ENCODE measurements at places on chromosomes 16 and 17.

DNA sequence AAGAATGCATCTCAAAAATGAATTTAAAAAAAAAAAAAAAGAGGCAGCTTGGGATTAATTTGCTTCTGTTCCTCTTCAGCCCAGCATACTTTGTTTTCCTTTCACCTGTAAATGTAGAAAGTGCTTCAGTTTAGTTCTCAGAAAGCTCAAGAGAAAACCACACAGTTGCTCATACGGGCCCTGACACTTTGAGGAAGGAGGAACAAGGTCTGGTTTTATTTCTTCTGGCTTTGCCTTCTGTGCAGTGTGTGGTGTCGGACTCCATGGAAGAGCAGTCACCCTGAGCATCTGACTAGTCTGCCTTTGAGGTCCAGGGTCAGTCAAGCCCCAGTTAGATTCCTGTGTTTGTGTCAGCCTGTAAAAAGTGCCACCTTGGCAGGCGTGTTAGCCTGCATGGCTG is 27.6 kb downstream of the NMT1 start:
- DNase-seq = no peak

DNA sequence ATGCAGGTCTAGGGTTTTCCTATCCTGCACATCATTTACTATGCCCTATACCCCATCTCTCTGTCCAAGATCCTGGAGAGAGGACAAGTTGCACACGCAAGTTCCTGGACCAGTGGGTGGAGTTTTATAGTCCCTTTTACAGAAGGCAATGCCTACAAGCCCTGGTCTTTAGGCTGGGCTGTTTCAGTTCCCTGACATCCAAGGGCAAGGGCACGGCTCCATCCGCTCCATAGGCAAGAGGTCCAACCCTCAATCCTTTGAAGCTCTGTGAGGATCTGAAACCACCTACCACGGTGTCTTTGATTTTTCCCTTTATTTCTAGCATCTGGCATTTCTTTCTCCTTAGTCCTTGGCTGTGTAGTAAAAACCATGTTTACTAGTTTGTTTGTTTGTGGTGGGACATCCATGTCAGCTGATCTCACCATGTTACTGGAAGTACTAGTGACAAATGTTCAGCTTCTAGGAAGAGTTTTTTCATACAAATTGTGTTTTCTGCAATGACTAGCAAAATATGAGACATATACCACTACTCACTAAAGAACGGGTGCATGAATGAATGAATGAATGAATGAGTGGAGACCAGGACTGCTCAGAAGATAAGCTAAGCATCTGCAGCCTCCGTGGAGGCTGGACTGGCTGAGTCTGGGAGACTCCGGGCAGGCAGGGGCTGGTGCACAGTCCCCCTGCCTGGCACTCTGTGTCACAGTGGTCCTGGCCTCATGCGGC is 359.4 kb downstream of the SLC39A11 start:
- DNase-seq = no peak

DNA sequence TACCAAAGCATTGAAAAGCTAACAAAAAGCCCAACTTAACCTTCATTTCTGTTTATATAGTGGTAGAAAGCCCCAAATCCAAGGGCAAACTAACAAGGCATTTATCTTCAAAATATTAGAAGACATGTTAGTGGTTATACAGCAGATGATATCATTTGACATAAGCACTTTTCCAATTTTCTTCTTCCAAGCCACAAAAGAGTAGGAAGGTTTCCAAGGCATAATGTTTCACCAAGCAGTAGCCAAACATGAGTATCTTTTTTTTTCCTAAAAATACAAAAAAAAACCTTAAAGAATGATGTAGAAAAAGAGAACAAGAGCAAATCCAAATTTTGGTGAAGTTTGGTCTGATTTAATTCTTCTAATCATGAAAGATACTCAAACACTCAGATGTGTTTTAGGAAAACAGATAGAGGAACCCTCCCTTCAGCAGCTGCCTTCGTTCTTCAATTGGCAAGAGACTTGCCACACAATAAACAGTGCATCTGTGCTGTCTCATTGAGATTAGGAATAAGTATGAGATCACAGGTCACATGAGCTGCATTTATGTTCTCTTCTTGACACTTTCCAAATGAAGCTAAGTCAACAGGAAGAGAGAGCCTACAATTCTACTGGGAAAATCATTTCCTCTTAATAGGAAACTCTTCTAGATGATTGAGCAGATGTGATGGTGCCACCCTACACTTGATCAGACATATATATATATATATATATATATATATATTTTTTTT is 106.7 kb downstream of the TTC19 start:
- DNase-seq = peak; percentile 73

- no peak for DNase-seq
Measured at GRCh38 chr17:78818932-78819331, 21.7 kb downstream of the USP36 start.

GRCh38 chr16:3880623-3881498 is at the start of gene CREBBP:
TSS of gene CREBBP (minus strand) at chr16:3880713. CDS start at chr16:3879916, 797 bp downstream.
- peak; percentile 79 for DNase-seq

DNA sequence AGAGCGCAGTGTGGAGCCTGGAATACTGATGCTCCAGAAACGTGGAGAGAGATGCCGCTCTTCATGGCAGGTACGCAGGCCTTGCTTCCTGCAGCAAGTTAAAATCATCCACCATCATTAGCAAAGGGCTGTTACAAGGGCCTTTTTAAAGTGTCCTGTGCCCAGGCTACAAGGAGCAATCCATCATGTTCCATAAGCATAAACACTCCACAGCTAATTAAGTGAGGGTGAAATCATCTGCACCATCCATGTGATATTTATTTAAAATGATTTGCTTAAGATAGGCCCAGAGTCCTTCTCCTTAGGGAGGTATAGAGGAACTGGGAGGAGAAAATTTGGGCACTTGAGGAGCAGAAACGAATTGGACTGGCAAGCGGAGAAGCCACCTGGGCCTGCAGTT is 372.1 kb downstream of the XYLT1 start:
- DNase-seq = no peak

- DNase-seq = no peak
Measured at GRCh38 chr17:20214794-20215193, 205.6 kb downstream of the SPECC1 start.

DNA sequence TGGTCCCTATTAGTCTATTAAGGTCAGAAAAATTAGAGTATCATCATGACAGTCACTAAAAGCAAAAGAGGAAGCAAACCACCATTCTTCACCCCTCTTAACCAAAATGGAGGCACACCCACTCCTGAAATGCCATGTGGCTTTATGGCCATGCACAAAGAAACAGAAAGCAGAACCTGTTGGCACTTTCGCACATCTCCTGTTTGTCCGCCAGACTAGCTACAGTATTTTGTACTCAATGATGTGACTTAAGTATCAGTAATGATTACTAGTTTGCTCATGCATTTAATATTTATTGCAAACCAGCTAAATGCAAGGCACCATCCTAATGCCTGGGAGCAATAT is 70.2 kb upstream of the GNAO1 start:
- no peak for DNase-seq

GRCh38 chr16:86414991-86415740 is 95.2 kb upstream of the FOXF1 start:
- no peak for DNase-seq

DNA sequence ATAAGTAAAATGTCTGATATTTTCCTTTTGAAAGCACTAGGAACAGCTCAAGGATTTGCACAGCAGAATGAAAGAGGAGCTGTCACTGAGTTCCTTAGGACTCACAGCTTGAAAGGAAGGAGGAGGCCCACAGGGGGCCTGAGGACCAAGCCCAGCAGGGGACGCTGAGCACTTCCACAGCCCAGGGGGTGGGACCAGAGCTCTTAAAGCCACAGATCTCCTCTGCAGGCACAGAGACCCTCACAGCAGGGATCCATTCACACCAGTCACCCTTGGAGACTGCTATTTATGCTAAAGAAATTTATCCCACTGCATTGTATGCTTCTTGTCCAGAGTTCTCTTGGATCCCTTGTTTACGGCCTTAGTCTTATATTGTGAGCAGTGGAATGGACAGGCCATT is 253.3 kb downstream of the STX8 start:
- DNase-seq = no peak
